Ascending aorta (tissue), 2 donors: ENCODE measurements at places on chromosomes 16 and 17.
A peak's percentile ranks its signal among the peaks of the same experiment; 100 is the strongest.

DNA sequence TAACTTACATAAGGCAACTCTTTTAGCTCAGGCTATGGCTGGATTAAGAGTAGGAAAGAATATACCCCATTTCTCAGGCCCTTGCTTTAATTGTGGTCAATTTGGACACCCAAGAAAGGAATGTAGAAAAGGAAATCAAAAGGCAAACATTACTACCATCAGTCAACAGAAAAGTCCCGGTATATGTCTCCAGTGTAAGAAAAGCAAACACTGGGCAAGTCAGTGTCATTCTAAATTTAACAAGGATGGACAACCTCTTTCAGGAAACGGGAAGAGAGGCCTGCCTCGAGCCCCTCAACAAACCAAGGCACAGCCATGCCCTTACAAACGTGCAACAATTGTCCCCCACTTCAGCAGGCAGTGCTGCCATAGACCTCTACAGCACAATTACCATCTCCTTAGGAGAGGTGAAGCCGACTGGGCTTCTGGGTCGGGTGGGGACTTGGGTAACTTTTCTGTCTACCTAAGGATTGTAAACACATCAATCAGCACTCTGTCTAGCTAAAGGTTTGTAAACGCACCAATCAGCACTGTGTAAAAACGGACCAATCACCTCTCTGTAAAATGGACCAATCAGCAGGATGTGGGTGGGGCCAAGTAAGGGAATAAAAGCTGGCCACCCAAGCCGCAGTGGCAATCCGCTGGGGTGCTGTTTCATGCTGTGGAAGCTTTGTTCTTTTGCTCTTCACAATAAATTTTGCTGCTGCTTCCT, 12.4 kb downstream of the MRPL58 start:
- no peak for DNase-seq

GRCh38 chr17:48760411-48760810, 31.9 kb upstream of the HOXB13 start:
- no peak for DNase-seq

DNA sequence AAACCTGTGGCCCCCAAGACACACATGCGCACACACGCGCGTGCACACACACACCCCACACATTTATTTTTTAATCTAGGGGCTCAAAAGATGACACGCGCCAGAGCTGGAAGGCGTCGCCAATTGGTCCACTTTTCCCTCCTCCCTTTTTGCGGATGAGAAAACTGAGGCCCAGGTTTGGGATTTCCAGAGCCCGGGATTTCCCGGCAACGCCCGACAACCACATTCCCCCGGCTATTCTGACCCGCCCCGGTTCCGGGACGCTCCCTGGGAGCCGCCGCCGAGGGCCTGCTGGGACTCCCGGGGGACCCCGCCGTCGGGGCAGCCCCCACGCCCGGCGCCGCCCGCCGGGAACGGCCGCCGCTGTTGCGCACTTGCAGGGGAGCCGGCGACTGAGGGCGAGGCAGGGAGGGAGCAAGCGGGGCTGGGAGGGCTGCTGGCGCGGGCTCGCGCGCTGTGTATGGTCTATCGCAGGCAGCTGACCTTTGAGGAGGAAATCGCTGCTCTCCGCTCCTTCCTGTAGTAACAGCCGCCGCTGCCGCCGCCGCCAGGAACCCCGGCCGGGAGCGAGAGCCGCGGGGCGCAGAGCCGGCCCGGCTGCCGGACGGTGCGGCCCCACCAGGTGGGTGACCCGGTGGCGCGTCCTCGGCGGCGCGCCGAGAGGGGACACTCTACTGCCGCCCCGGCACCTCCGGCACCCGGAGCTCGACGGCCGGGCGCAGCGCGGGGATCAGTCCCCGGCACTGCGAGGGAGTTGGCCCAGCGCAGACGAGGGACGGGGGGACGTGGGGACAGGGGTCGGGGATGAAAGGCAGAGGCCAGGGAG, at the start of gene STAT5A:
STAT5A (plus strand) TSS at position 522 of the 826 bp plus-strand sequence. CDS start 914 bp downstream, outside the sequence.
- DNase-seq: peak; percentile 95

GRCh38 chr17:63665527-63666214, 34.3 kb downstream of the LIMD2 start:
- DNase-seq: no peak

GRCh38 chr16:9965079-9965478, 217.1 kb downstream of the GRIN2A start:
- DNase-seq: no peak

DNA sequence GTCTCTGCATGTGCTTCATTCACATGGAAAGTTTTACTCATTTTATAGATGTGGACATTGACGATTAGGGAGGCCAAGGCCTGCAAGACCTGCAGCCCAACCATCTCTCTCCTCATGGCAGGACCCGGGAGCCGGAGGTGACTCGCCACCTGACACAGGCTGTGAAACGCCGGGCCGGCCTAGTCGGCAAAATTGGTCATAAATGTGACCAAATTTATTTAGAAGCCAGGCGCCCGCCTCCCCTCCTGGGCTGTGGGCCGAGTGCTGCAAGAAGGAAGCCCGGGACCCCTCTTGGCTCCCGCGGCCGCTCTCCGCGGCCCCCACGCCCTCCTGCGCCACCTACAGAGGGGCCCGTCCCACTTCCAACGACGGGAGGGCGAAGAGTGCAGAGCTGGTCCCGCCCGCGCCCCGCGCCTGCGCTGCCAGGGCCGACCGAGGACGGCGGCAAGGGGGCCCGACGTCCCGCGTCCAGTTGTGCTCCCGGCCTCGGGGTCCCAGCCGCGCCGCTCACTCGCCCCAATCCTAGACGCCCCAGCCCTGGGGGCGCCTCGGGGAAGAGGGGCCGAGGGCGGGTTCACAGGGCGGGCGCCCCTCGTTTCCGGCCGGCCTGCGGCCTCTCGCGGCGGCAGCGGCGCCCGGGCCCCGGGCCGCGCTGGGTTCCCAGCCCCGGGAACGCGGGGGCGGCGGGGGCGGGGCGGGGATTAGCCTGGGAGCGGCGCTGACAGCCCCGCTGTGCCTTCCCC, 47.5 kb downstream of the WNT3 start:
- no peak for DNase-seq

GRCh38 chr17:31680126-31680525, 178.9 kb downstream of the COPRS start:
- DNase-seq: peak; percentile 24

- DNase-seq: no peak
Measured at GRCh38 chr17:12047681-12048376, 27.2 kb downstream of the MAP2K4 start.

- DNase-seq: no peak
Measured at GRCh38 chr17:31488264-31488981, 96.9 kb downstream of the RAB11FIP4 start.

DNA sequence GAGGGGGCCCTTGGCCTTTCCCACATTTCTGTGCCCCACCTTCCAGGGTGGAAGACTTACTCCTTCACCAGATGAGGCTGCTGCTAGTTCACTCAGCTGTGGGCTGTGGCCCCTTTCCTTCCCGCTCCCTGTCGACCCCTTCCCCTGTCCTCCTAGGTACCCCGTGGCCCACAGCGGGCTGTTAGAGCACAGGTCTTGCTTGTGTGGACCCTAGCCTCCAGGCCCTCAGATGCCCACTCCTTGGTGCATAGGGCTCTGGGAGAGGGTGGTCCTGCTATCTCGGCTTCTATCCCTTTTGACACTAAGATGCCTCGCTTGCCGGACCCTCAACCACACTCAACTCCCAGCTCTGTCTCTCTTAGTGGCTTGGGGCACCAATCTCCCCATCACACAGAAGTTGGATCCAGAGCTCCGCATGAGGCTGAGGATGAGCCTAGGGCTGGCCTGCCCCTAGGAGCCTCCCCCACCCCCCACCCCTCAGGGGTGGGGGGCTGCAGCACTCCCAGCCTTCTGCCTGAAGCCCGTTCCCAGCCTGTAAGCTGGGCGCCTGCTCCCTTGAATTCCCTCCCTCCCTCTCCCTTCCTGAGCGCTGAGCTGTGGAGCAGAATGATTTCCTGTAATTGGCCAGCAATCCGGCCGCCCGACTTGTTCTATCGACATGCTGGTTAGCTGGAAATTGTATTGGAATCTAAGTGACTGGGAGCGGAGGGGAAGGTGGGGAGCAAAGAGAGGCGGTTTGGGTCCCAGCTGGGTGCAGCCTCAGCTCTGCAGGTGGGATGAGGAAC, 30.9 kb downstream of the DCAKD start:
- no peak for DNase-seq

GRCh38 chr16:83992624-83993023, 24.6 kb downstream of the NECAB2 start:
- DNase-seq: no peak

GRCh38 chr17:42566215-42566882, 551 bp upstream of the MLX start:
- no peak for DNase-seq

- no peak for DNase-seq
Measured at GRCh38 chr17:79148584-79148983, 74.0 kb downstream of the ENGASE start.

- DNase-seq: no peak
Measured at GRCh38 chr17:45426561-45426960, 6.1 kb downstream of the ARHGAP27 start.

GRCh38 chr17:31549121-31549524, 157.6 kb downstream of the RAB11FIP4 start:
- DNase-seq: peak; percentile 71

DNA sequence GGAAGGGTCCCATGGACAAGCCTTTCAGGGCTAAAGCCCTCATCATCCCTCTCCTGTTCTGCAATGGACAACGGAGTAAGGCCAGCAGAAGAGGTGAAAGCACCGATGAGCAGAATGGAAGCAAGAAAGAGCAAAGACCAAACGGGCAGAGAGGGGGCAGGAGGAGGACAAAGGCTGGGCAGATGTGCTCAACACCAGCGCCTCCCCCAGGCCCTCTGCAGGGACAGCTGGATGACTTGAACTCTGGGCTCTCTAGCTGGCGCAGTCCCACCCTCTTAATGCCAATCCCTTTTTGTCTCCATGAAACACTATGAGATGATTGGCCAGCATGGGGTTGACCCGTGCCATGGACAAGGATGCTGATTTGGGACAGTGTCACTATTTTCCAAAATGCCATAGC, 22.0 kb downstream of the ACLY start:
- no peak for DNase-seq

GRCh38 chr16:80463326-80463725, 77.5 kb upstream of the DYNLRB2 start:
- no peak for DNase-seq

DNA sequence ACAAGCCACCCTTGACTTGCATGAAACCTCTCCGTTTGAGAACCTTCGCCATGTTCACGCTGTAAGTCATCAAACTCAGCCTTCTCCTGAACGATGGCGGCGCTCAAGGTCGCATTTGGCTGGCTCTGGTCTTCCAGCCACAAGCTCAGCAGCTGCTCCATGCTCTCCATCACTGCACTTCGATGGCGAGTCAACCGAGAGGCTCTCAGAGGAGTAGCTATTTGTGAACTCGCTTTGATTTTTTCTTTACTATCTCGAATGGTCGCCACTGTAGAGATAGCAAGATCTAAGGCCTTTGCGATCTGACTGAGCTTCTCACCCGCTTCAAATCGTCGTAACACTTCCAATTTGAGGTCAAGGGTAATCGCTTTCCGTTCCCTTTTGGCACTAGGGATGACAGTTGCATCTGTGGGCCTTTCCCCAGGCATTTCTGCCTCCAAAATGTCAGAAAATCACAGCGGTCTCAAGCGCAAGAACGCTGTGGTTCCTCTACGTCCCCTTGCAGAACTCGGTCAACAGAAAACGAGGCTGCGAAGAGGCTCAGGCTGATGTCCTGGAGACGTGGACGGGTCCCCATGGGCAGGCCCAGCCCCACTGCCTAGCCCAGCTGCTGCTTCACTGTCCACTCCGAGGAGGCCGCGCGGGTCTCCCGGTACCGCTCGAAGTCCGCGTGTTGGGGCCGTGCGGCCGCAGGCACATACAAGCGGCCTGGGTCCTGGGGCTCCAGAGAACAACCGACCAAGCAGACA, 23.1 kb downstream of the DEF8 start:
- no peak for DNase-seq

- DNase-seq: no peak
Measured at GRCh38 chr17:31753011-31753410, 106.0 kb downstream of the COPRS start.

GRCh38 chr17:812638-813204, 30.6 kb downstream of the MRM3 start:
- DNase-seq: no peak

DNA sequence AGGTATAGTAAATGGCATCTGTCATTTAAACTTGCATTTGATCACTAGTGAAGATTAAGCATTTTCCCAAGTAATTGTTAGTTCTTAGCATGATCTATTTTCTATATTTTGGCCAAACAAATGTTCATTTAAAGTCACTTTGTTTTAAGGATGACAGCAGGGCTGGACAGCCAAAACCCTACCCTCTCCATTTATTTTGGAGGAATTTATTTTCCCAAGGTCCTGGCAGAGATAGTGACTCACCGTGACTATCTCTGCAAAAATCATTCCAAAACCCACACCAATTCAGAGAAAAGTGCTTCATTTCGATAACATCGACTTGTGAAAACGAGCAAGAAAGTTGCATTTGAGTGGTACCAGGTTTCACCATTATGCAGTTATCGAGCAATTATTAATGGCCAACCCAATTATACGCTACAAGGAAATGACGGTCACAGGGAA, 665 bp upstream of the AKAP1 start:
- DNase-seq: no peak

GRCh38 chr17:66367107-66367506, 64.7 kb downstream of the PRKCA start:
- DNase-seq: no peak

- no peak for DNase-seq
Measured at GRCh38 chr16:10846213-10846998, 27.8 kb upstream of the TVP23A start.

GRCh38 chr17:66378296-66378695, 75.9 kb downstream of the PRKCA start:
- no peak for DNase-seq

DNA sequence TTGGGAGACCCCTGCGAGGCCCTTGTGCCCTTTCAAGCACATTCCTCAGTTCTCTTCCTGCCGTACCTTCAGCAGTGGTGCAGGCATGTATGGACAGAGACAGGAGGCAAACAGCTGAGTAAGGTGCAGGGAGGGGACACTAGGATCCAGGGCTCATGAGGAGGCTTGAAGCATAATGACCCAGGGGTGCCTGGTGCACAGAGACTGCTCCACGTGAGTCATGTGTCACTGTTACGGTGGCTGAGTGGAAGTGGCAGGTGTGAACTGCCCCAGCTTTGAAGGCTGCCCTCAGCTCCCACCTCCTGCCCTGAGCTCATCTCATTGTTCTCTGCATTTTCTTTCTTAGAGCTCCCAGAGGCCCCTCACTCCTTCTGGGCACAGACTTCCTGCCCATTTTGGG, 124.8 kb downstream of the NTN1 start:
- no peak for DNase-seq

GRCh38 chr17:82129095-82129494, 31.1 kb upstream of the FASN start:
- DNase-seq: no peak

DNA sequence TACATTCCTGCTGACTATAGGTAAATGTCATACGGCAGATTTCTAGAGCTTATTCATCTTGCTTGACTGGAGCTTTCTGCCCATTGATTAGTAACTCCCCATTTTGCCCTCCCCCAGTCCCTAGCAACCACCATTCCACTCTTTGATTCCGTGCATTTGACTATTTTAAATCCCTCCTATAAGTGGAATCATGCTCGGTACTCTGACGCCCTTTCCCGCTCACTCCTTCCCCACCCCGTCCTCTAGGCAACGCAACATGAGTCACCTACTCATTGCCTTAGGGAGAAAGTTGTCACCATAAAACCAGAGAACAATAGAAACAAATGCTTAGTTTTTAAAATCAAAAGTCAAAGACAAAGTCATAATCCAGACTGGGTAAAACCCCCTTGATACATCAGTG, 45.5 kb upstream of the RBBP6 start:
- no peak for DNase-seq

GRCh38 chr17:7056386-7056785, 12.5 kb upstream of the SLC16A11 start:
- no peak for DNase-seq
